ENCODE measurements at places on chromosomes 6 and 20.

- no peak for DNase-seq
These were observed 78.0 kb upstream of the AGPAT4 start for GRCh38 chr6:161351858-161352257.

DNA sequence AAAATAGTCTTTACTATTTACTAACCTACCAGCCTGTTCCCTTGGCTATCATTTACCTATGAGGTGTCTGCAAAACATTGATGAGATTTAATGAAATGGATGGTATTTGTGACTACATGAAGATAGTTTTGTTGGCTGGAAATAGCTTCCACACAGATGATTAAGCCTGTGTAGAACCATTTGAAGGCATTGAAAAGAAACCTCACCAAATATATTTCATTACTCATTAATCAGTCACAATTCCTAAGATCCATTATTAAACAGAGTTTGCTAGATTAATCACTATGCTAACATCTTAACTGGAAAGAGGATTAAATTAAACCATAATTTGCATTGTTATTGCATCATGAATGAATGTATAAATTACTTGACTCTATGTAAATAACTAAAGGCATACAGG is 560.3 kb downstream of the BMP2 start:
- DNase-seq: no peak

DNA sequence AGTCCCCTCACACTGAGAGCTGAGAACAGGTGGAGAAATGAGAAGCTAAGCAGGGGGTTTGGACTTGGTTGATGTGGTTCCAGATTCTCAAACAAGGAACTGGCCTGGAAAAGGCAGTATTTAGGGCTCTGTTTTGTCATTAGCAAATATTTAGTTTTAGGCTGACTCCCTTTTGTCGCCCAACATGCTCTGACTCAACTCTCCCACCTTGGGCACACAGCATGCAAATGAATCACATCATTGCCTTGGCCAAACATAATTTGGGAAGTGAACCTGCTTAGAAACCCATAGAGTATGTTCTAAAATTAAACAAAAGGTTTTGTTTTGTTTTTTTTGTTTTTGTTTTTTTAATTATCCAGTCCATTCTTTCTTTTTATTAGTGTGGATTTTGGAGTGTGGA is 9.5 kb upstream of the UQCC2 start:
- peak; percentile 87 for DNase-seq

DNA sequence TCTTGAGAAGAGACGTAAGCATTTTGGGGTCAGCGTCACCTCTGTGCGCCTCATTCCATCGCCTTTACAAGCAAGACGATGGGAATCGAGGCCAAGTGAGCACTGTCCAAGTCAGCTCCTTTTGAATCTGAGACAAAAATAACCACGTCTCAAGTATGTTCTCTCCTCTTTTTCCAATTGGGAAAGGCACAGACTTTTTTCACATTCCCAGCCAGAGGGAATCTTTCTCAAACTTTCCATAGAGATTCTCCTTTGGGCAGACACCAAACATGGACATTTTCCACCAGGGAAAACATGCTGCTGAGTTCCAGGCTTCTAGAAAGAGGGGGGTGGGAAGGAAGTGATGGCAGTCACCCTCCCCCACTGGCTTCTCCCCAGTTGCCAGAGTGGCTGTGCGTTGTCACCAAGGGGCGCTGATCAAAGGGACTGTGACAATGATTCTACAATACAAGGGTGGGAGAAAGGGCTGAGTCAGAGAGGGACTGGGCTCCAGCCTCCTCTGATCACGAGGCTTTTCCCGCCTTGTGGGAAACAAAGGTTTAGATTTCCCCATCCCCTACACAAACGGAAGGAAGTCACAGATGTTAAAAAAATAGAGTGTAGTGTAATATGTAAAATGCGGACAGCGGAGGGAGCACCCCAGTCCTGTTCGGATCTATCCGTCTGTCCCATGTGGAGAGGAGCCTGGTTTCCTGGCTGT is 281.9 kb upstream of the RNF24 start:
- no peak for DNase-seq

GRCh38 chr6:163954088-163954775 is 539.7 kb downstream of the QKI start:
- DNase-seq: no peak

GRCh38 chr6:81750200-81750599 is 2.3 kb downstream of the TENT5A start:
- no peak for DNase-seq

DNA sequence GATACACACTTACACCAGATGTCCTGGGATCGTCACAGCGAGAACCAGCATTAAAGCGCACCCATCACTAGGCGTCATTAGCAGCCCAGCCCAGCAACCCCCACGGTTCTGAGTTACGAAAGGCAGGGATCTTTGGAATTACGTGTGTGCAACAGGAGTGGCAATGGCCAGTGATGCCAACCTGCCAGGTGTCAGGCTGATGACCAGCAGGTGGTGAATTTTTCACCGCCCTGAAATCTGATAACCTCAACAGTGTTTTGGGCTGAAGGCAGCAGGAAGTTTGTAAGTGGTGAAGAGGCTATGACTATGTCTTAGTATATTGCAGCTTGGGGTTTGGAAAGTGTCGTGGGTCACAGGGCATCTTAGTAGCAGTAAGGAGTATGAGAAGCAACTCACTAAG is 166.1 kb downstream of the TMEM242 start:
- peak; percentile 95 for DNase-seq

GRCh38 chr6:31308845-31309175 is 36.9 kb upstream of the HLA-C start:
- DNase-seq: no peak

- no peak for DNase-seq
These were observed 83.6 kb downstream of the MRPL14 start for GRCh38 chr6:44043479-44044153.

DNA sequence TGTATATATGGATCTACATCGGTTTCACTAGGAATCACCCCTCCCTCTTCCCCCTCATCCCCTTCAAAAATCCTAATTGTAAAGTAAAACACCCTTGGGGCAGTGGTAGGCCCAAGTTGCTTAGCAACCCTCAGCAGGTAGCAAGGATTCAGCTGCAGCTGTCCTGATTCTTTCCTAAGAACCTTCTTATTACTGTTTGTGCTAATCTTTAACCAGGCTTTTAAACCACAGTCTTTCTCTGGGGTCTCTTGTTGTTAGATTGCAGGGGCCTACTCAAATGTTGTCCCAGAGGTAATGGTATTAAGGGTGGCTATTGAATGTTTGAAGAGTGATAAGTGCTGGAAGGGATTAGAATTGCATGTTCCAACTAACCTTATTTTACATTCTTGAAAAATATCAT is 46.4 kb downstream of the PRL start:
- DNase-seq: peak; percentile 15

- peak; percentile 81 for DNase-seq
These were observed 333.9 kb downstream of the HACE1 start for GRCh38 chr6:104525677-104526322.

Data from DMS53 (cell line).